ENCODE measurements at places on chromosomes 5 and 9.

- DNase-seq: peak; percentile 65
Measured at GRCh38 chr9:22142671-22143070, 133.6 kb upstream of the CDKN2B start.

- no peak for DNase-seq
Measured at GRCh38 chr5:90834711-90835110, 276.1 kb downstream of the ADGRV1 start.

- no peak for DNase-seq
Measured at GRCh38 chr9:76732341-76732958, 31.8 kb upstream of the PCA3 start.

DNA sequence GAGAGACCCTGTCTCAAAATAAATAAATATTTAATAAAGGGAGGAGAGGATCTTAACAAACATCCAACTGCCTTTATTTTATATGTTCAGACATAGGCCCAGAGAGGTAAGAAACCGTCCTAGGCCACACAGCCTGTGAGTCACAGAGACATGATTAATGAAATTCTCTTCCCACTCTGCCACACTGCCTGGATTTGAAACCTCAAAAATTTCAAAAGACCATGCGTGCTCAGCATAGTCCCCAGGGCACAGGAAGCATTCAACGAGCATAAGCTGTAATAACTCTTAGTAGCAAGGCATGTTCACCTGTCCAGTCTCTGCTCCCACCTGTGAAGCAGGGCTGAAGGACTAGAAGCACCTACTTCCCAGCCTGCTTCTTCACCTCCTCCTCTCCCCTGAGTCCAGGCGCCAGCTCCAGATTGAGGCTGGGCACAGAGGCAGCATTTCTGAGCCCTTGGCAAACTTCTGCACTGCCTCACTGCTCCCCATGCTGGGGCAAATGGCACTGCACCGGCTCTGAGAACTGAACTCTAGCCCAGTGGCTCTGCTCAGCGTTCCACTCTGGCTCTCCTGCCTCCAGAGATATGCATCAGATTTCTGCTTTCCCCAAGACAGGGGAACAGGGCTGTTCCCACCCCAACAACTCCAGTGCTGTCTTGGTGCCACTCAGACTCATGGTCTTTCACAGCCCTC, 1.1 kb downstream of the FAT2 start:
- DNase-seq: peak; percentile 83

DNA sequence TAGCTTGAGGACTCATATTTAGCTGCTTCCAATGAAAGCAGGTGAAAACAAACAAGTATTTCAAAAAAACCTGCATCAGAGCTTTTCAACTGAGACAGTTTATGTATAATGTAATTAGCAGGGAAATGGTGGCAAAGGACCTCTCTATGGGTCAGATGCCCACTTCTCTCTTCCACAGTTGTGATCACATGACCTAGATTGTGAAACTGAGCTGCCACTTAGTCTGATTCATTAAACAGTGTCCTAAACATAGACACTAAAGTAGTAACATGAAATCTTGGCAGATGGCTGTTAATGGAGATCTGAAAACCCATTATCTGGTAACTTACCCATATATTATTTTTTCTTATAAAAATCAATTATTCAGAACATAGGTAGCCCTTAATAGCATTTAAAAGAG, 663.6 kb upstream of the RIOK2 start:
- no peak for DNase-seq

GRCh38 chr5:157603333-157604190, 28.0 kb upstream of the ADAM19 start:
- DNase-seq: peak; percentile 94

DNA sequence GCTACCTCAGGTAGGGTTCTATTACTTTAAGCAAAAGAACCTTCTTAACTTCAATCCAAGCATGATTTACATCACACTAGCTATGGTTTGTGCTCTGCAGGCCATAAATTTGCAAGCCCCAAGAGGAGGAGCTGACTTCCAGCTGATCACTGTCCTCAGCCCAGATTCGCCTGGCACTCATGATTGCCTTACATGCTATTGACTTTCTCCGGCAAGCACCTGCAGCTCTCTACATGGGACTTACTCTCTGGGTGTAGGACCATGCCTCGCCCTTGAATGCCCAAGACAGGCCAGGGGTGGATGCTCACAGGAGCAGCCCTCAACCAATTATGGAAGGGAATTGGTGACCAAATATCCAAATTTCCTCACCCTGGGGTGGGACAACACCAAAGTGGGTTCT, 99.8 kb downstream of the ESM1 start:
- DNase-seq: no peak

- no peak for DNase-seq
Measured at GRCh38 chr9:98951967-98952366, 8.3 kb downstream of the COL15A1 start.

- DNase-seq: no peak
Measured at GRCh38 chr9:106106396-106106795, 412.1 kb downstream of the TMEM38B start.

DNA sequence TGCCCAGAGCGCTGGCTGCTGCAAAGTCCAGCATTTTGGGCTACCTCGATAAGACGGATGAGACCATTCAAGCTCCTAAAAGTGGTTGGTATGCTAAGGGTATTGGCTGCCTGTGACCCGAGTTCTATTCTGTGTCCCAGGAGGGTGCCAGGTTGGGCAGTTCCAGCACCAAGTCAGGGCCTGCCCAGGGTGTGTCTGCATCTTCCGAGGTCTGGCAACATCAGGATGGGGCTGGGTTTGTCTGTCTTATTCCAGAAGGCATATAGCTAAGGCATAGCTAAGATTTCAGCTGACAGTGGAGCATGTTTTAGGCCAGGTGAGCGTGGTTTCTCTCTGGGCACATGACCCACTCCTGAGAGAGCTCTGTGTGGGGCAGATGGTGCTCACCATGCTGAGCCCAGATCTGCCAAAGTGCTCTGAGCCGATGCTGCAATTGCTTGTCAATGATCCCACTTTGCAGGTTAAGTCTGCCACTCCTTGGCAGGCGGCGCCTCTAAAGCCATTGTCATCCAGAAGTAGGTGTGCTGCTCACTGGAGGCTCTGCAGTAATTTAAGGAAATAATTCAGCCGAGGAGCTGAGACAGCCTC, 7.8 kb downstream of the SLC9A3 start:
- no peak for DNase-seq

- no peak for DNase-seq
Measured at GRCh38 chr9:107288701-107289100, 5.6 kb downstream of the RAD23B start.

GRCh38 chr5:132525299-132525724, 18.0 kb downstream of the IL5 start:
- DNase-seq: peak; percentile 49

GRCh38 chr9:35791297-35791921, at the start of gene NPR2:
Gene NPR2 (plus strand): TSS chr9:35791591. CDS start chr9:35792409, 818 bp downstream.
- no peak for DNase-seq

GRCh38 chr9:83620841-83621636, 1.9 kb upstream of the IDNK start:
- peak; percentile 47 for DNase-seq

DNA sequence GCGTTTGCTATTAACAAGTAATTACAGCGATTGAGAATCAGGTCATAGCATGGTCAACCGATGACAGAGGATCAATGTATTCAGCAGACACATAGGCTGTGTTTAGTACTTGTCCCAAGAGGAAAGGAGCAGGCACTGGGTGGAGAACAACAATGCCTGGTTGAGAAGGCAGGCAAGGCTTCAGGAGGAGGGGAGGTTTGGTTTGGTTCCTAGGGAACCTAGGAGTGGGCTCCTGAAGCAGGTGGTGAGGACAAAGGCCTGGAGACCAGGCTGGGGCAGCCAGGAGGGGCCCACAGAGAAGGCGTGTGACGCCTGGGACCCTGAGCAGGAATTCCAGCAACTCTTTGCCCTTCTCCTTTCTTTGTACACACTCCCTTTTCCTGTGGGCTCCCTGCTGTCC, 195.6 kb downstream of the SPOCK1 start:
- no peak for DNase-seq

DNA sequence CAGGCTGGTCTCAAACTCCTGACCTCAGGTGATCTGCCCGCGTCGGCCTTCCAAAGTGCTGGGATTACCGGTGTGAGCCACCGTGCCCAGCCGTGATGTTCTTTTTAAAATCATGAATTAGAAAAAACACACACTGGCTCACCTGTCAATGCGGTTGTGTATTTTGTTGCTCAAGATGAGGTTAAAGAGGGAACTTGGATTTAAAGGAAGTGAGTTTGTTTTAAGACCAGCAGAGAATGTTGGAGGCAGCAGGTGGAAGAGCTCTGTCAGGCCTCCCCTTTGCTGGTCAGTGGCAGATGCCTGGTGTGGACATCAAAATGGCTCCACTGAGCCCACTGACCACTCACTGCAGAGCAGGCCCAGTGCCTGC, 38.9 kb downstream of the WNK2 start:
- no peak for DNase-seq

DNA sequence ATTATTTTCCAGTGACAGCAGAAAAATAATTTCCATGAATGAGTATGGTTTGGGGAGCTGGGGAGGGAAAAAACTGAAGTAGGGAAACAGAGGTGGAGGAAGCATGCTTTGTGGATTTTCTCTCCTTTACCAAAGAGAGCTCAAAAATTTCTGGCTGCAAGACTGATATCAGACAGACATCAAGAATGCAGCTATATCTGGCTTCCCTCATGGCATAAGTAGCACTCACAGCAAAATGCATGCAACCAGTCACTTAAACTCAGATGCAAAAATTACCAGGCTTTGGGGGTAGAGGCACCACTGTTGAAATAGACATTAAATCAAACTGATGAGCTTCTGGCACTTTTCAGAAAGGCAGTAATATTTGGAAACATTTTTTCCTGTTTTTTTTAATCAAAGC, 196.9 kb downstream of the TSSK1B start:
- DNase-seq: no peak

DNA sequence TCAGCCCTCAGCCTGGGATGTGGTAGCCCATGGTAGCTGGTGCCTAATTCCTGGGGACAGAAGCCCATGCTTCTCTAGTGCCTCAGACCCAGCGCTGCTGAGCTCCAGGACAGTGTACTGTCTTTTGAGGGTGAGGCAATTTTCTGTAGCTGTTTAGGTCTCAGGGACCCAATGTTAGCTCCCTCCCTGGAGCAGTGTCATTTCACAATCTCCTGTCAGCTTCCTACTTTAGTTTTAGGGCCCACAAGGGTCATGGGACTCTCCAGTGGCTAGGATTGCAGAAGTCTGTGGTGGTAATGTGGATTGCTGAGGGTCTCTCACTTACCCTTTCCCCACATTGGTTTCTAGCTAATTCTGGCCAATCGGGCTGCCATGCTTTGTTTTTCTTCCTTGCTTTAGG, 67.7 kb upstream of the CCL21 start:
- peak; percentile 75 for DNase-seq

GRCh38 chr9:83274787-83275186, 211.8 kb upstream of the RASEF start:
- no peak for DNase-seq

GRCh38 chr5:162929104-162929503, 508.3 kb upstream of the CCNG1 start:
- no peak for DNase-seq

- DNase-seq: peak; percentile 35
Measured at GRCh38 chr9:4933177-4933576, 51.9 kb upstream of the JAK2 start.
